ENCODE measurements at places on chromosomes 3 and 15. TPM values are rescaled to one million over a fixed set of nuclear protein-coding genes. Genes with fewer than 3 reads are reported as not detected.

DNA sequence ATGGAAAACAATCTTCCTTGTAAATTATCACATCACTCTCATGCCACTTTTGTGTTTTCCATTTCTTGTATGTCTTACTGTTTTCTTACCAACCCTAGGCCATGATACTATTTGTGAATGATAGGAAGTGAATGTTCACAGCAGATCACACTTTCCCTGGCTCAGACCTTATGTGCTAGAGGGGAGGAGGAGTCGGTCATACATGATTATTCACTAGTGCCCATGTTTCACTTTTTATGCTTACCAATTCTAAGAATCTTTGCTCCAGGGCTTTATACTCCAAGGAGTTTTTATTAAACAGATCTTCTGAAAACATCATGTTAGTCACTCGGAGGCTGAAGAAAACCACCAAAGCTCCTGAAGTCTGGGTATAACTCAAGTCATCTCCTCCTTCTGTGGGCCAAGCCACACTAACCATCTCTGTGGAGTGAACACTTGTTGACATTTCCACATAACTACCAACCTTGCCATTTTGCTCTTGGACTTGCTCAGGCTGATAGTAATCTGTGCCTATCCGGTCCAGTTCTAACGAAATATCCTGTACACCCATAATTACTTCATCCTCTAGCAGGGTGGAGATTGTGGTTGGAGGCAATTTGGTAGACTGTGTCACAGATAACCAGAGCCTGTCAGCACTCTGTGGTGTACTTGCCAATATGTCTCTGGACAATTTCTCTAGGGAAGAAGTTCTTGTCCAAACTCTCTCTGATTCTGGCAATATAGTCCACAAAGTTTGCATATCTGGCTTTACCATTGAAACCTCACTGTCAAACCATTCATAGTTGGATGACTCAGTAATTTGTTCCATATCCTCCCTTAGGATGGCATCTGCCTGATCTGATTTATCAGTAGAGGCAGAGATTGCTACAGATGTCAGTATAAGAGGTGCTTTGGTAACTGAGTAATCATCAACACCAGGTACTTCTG, 76.8 kb downstream of the IMPG2 start:
- no peak overlapping the region for H3K27ac ChIP-seq
- no peak overlapping the region for H3K4me3 ChIP-seq
- H3K4me1 ChIP-seq: no peaks in the 10 kb centered on the region
- no peaks in the 10 kb centered on the region for H3K27me3 ChIP-seq
- DNase-seq: no peak

The HRG gene
- not detected for total RNA-seq

GRCh38 chr15:44300572-44300971, 12.1 kb downstream of the GOLM2 start:
- no peak overlapping the region for H3K27ac ChIP-seq
- peaks cover 22% of the 10 kb centered on the region for H3K4me1 ChIP-seq
- H3K36me3 ChIP-seq: no peaks in the 10 kb centered on the region
- no peaks in the 10 kb centered on the region for H3K27me3 ChIP-seq
- DNase-seq: no peak

The ADAMTS9 gene
- total RNA-seq: 8.1 TPM

All from testis (tissue), 5 donors.